ENCODE measurements at places on chromosomes 6 and 20.

GRCh38 chr6:12815089-12815488, 98.5 kb downstream of the PHACTR1 start:
- no peak for DNase-seq

DNA sequence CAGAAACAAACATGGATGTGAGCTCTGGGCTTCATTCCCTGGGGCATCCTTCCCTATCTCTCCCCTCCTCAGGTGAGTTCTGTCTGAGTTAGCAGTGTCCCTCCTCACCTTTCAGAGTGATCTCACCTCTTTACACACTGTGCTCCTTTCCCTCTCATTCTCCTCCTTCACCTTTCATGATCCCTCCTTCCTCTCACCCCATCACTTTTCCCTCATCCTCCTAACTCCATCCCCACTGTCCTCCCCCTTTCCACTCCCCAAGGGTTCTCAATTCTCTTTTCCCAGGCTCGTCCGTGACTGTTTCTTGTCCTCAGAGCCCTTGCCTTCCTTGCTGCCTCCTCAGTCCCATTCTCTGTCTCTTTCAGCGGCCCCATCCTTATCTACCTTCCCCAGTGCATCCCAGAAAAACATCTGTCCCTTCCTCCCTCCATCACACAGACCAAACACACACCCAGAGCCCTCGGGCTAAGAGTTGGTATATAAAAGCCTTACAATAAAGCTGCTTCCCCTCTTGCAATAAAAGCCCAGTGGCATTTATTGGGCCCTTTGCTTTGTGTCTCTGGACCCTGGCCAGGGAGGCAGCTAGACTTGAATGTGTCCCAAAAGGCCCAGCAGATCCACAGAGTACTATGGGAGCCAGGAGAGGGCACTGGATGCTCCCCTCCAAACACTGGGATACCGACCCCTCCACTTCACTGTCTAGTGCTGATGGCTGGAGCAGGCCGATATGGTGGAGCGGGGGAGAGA, 1.9 kb downstream of the RNF39 start:
- no peak for DNase-seq

- no peak for DNase-seq
These were observed 33.8 kb upstream of the AKAP12 start for GRCh38 chr6:151205721-151206600.

- peak; percentile 69 for DNase-seq
These were observed 4.5 kb downstream of the RIPK1 start for GRCh38 chr6:3072798-3073197.

- no peak for DNase-seq
These were observed 4.0 kb downstream of the IRF4 start for GRCh38 chr6:395432-396125.

DNA sequence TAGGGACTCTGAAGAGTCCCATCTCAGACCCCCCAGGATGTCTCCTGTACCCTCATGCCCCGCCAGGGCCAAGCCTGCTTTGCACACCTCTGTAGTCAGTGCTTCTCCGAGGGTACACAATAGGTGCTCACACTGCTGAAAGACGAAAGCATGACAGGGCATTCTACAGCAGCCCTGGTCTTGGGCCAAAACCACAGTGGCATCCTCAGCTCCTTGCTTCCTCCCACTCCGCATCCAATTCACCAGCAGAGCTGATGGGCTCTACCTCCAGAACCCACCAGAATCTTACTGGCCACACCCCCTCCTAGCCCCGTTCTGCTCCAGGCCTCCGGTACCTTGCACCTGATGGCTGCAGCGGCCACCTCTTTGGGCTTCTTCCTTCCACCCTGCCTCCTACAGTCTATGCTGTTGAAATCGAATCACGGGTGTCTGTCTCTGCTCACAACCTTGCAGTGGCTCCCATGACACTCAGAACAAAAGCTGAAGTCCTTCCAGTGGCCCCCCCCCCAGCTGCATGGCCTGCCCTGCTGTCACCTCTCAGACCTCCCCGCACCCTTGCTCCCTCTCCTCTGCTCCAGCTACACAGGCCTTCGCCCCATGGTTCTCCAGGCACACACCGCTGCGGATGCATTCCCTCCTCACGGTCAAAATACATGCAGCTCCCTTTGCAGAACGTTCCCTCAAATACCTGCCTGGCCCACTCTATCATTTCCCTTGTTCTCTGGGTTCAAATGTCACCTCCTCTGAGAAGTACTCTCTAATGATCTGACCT, 1.2 kb downstream of the ANGPT4 start:
- DNase-seq: no peak

Data from AG08396 (cell line).